ENCODE measurements at places on chromosomes 12 and 14.

DNA sequence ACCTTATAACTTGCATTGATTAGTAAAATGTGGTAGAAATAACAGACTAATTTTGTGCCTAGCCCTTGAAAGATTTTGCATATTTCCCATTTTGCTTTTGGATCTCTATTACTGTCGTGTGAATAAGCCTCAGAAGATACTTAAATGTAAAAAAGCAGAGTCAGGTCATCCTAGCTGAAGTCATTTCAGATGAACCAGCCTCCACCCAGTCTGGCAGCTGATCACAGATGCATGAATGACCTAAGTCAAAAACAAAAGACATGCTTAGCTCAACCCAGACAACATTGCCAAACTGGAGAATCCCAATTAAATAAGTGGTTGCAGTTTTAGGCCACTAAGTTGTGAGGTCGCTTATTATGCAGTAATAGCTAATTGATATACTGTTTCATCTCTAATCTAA lies 349.9 kb downstream of the C12orf50 start:
- DNase-seq = no peak

- peak; percentile 42 for DNase-seq
These were observed 8.9 kb downstream of the ISCA2 start for GRCh38 chr14:74502236-74503019.

GRCh38 chr14:104353221-104353920 lies 215.0 kb downstream of the KIF26A start:
- DNase-seq = no peak

- no peak for DNase-seq
These were observed 8.0 kb downstream of the LRRC74A start for GRCh38 chr14:76834241-76834661.

DNA sequence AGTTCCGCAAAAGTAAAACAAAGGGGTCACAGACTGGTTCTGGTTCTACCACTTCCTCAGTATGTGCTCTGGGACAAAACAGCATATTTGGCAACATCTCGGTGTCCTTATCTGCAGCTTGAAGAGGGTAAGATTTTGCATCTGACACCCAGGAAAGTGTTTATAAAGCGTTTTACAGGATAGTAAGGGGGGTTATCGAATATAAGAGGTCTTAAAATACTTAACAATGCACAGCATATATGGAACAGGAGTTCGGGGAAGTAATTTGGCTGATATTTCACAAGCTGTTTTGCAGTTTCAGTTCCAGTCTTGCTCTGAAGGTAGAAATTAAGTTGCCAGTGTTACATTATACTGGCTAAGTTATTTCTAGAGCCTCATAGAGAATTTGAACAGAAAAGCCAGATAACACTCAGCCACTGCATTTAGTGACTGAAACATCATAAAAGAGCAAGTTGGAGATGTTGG lies 904 bp upstream of the MAP4K5 start:
- DNase-seq = peak; percentile 79

- no peak for DNase-seq
These were observed 235.3 kb upstream of the FOXN3 start for GRCh38 chr14:89652352-89652751.

DNA sequence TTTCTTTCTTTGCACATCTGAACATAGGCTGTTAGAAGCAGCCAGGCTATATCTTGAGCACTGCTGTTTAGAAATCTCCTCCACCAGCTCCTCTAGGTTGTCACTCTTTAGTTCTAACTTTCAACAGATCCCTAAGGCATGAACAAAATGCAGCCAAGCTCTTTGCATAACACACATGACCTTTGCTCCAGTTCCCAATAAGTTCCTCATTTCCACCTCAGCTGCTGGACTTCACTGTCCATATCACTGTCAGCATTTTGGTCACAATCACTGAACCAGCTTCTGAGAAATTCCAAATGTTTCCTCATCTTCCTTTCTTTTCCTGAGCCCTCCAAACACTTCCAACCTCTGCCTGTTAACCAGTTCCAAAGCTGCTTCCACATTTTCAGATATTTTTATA lies 27.6 kb upstream of the C14orf132 start:
- peak; percentile 29 for DNase-seq

DNA sequence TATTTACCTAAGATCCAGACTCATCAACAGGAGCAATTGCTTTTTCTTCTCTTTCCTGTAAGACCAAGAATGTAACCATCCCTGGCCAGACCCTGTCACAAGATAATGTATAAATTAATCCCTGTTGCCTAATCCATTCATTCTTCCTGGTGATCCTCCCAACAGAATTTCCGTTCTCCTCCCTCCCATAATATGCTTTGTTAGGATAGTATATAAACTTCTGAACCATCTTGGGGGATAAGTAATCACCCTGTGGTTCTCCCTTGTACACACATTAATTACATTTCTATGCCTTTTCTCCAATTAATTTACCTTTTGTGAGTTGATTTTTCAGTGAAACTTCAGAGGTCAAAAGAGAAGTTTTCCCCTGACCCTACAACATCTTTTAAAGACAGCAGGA lies 76.2 kb upstream of the RASSF8 start:
- DNase-seq = no peak

DNA sequence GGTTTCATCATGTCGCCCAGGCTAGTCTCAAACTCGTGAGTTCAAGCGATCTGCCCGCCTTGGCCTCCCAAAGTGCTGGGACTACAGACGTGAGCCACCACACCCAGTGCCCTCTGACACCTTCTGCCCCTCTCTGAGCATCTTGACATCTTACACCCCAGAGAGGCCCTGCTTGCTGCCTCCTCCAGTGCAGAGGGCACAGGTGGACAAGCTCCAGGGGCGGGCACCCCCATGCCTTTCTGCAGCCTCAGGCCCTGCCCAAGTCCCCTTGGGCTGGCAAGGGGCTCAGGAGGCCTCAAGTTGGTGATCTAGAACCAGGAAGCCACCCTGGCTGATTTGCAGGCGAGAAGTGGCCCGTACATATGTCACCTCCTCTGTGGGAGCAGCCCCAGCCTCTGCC lies 11.2 kb upstream of the SH2B3 start:
- DNase-seq = no peak

DNA sequence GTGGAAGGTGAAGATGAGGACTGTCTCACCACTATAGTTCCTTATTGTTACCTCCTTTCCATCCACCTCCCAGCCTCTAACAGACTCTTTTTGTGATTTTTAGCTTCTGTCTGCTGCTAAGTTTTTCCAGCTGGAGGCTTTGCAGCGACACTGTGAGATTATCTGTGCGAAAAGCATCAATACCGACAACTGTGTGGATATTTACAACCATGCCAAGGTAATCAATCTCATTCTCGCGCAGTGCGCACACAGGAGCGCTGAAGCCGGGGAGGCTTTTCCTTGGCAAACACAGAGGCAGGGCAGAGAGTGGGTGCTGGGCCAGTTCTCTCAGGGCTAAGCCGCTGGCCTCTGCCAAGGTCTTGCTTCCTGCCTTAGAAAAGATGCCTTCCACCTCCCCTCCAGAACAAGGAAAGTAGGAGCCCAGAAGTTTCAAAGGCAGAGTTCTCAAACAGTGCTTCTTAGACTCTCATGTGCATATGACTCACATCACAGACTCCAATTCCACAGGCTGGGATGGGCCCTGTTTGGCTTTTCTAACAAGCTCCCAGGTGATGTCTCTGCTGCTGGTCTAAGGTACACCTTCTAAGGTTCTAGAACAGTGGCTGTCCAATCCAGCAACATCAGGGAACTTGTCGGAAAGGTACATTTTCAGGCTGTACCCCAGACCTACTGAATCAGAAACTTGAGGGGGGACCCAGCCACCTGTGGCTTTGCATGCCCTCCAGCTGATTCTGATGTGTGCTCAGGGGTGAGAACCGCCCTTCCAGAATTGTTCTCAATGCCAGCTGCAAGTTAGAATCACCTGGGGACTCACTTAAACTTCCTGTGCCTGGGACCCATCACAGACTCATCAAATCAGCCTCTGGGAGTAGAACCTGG lies 33.8 kb upstream of the PWP1 start:
- DNase-seq = no peak

DNA sequence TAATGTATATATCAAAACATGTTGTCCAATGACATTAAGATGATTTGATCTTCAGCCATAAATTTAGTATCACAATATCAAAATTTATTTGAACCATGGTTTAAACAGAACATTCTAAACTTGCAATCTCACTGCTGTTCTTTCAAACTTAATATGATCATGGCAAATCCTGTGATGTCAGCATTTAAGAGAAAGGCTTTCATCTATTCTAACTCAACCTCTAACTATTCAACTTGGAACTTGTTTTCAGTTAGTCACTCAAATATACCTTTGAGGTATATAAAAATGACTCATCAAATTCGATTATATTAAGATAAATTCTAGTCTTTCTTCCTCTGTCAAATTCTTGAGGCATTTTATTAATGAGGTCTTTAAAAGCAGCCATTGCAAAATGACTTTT lies 747.0 kb upstream of the FLRT2 start:
- no peak for DNase-seq

DNA sequence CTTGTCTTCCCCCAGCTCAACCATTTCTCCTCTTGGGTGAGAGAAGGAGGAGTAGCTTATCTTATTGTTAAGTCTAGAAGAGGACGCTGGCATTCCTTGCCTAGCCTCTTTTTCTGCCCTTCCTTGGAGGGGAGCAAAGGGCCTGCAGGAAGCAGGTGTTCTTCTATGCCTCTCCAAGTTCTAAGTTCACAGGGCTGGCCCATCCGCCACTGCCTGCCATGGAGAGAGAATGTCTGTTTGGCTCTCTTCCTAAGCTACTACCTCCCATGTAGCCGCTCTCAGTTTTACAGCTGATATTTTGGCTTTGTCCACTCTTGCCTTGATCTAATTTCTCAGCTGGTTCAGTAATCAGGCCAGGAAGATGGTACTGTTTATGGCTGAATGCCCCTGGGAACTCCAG lies 201.2 kb downstream of the NTF3 start:
- no peak for DNase-seq

DNA sequence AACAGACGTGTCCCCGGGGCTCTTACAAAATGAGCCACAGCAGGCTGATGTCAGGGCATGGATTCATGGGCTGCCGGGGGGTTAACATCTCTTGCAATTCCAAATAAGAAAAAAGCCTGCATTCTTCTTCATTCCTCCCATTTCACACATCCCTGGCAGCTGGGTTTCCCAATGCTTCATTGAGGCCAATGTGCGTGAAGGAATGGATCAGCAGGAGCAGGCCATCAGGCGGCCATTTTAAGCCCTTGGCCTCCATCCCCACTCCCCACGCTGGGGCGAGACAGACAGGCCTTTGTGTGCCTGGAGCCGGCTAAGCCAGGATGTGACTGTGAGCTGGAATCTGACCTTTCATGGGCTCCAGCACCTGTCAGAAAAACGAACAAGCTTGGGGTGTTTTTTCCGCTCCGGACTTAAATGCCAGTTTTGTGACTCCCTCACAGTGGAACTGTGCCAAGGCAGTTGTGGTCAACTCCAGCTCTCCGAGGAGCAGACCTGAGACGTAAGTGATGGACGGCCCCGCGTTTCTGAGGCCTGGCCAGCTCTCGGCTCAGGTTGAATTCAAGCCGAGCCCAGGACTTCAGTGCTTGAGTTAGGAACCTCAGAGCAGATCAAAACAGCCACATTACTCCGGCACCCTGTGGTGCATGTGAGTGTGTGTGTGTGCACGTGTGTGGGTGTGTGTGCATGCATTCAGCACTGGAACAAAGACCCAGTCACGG lies 133.1 kb downstream of the TMEM30B start:
- no peak for DNase-seq

DNA sequence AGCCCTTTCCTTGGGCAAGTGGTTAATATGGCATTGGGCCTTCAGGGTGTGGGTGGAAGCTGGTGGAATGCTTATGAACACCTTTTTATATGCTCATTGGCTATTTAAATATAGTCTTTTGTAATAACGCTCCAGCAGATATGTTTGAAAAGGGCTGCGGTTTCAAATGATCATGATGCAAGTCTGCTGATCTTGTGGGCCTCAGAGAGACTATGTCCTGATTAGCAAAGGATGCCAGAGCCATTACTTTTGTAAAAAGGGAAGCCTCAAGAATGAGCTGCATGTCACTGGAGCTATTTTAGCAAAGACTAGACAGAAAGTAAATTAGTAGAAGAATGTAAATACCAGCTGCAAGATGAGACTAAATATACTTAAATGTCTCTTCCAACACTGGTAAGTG lies 200.5 kb downstream of the GXYLT1 start:
- no peak for DNase-seq

DNA sequence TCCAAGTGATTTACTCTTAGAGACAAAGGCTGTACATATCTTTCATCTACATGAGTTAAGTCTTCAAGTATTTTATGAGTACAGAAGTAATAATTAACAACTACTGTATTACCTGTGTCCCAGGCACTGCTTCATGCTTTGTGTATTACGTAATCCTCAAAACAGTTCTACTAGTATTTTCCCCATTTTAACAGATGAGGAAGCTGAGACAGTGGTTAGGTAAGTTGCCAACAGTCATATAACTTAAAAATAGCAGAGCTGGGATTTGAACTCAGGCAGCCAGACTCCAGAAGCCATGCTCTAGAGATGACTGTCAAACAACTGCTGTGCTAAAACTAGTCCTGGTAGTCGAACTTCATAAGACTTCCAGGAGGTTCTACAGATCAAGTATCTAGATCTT lies 10.7 kb downstream of the TRMT5 start:
- DNase-seq = no peak

DNA sequence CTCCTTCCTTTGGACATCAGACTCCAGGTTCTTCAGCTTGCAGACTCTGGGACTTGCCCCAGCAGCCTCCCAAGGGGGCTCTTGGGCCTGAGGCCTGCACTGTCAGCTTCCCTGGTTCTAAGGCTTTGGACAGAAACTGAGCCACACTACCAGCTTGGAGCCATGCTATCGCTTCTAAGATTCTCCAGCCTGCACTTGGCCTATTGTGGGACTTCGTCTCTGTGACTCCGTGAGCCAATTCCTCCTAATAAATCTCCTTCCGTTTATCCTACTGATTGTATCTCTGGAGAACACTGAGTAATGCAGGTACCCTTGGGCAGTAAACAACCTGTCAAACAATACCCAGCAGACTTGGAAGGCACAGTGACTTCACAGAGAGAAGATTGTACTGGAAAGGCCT lies 24.9 kb upstream of the RHOJ start:
- no peak for DNase-seq

DNA sequence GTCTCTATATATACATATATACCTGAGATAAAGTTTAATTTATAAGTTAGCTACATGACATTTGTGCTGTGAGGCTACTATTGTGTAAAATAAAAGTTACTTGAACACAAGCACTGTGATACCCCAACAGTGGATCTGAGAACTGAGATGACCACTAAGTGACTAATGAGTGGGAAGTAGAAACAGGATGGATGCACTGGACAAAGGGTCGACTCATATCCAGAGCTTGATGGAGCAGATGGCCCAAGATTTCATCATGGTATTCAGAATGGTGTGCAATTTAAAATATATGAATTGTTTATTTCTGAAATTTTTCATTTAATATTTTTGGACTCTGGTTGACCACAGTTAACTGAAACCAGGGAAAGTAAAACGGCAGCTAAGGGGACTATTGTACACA lies 908.6 kb upstream of the MDGA2 start:
- DNase-seq = no peak

- DNase-seq = no peak
These were observed 40.5 kb downstream of the CRACR2A start for GRCh38 chr12:3712209-3712992.

Measured in inflammatory macrophage treated with lipopolysaccharide for 4 hours (primary cell).